ENCODE measurements at places on chromosomes 2 and 18.
A peak's percentile ranks its signal among the peaks of the same experiment; 100 is the strongest.

GRCh38 chr18:47950511-47950910, 20.1 kb upstream of the SMAD2 start:
- DNase-seq = no peak

GRCh38 chr2:159093497-159093896, 125.1 kb downstream of the TANC1 start:
- DNase-seq = peak; percentile 62

- DNase-seq = no peak
Measured at GRCh38 chr18:79973517-79973916, 9.1 kb downstream of the HSBP1L1 start.

DNA sequence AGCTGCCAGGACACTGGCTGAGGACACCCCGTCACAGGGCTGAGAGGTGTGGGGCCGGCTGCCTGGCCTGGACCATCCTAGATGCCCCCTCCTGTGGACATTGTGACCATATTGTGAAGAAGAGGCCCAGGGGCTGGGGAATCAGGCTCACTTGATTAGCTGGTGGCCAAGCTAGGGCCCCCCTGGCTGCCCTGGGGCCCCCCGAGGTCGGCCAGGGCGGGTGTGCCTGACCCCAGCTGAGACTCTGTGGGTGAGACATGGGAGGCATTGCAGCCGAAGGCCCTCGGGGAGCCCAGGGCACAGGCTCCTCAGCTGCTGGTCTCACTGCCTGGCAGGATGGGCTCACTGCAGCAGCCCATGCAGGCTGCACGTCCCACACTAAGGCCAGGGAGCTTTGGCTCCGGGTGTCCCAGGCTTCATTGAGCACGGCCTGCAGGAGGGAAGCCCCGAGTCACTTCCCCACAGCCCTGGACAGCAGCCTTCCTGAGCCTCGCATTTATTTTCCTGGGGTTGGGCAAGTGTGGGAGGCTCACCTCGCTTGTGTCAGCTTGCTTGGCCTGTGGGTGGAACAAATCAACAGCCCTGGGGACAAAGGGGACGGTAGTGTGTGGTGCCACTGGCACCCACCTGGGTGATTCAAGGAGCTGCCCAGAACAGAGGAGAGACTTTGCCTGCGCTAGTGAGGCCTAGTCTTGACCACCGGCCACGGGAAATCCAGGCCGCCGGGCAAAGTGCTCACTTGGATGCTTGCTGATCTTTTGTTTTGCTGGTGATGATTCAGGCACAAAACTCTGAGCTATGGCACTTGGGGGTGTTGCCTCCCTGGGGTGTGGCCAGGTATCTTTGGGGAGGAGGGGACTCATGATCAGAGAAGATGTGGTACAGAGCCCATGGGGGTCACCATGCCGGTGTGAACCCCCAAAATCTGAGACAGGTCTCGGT, 1.3 kb downstream of the GAL3ST2 start:
- no peak for DNase-seq

- DNase-seq = no peak
Measured at GRCh38 chr2:105674401-105674800, 70.3 kb upstream of the NCK2 start.

DNA sequence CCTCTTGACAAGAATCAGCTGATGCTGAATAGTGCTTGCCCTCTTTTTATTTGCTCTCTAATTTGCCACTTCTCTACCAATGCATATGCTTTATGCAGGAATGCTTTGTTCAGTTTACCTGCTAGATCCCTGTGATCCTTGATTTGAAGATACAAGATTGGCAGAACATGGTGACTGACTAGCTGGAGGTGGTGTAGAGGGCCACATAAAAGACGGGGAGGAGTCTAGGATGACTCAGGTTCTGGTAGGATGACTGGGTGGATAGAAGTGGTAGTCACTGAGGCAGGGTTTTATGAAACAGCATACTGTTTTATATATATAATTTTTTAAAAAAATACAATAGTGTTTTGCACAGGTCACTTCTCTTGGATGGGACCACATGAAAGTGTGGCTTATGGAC, 6.3 kb upstream of the ADGRF3 start:
- DNase-seq = no peak

GRCh38 chr2:224163566-224164307, 124.7 kb upstream of the SERPINE2 start:
- DNase-seq = no peak

DNA sequence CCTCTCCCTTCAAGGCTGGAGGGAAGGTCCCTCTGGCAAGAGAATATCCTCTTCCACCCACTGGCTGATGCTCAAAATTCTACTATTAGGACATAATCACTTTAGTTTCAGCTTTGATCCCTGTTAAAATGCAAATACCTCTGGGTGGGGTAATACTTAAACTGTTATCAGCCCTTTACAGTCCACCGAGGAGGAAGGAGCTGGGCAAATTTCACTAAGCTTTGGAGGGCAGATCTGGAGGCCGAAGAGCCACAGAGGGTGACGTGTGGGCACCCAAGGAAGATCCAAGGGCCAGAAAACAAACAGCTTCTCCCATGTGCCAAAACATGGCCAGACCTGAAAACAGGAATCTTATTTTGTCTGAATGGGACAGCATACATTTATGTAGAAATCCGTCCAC, 74.6 kb upstream of the BCL11A start:
- DNase-seq = no peak

- DNase-seq = no peak
Measured at GRCh38 chr2:204051984-204052556, 115.5 kb downstream of the ICOS start.

DNA sequence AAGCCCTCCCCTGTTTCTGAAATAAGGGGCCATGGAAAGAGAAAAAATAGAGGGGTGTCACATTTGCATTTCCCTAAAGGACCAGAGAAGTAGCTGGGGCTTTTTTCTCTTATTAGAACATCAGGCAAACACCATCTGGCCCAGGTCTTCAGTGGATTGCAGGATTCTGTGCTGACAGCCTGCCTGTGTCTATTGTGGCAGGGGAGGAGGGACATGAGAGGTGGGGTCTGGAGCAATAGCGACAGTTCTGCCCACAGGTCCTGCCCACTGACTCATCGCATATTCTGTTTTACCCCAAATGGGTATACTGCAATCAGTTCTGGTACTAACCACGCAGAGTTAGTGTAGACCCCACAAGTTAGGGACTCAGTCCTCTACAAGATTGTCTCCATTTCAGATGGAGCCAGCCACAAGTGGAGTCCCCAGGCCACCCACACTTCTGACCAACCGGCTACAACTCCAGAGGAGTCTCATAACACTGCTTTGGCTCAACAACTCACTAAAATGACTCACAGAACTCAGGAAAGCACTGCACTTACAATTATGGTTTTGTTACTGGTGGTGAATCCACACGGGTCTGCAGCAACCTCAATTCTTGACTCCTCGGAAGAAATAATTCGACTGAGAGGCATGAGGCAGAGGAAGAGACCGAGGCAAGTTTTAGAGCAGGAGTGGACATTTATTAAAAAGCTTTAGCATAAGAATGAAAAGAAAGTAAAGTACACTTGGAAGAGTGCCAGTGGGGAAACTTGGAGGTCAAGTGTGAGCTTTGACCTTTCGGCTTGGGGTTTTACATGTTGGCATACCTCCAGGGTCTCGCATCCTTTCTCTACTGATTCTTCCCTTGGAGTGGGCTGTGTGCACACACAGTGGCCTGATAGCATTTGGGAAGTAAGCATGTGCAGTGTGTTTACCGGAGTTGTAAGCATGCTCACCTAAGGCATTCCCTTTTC, 146.4 kb upstream of the SPATS2L start:
- DNase-seq = no peak

DNA sequence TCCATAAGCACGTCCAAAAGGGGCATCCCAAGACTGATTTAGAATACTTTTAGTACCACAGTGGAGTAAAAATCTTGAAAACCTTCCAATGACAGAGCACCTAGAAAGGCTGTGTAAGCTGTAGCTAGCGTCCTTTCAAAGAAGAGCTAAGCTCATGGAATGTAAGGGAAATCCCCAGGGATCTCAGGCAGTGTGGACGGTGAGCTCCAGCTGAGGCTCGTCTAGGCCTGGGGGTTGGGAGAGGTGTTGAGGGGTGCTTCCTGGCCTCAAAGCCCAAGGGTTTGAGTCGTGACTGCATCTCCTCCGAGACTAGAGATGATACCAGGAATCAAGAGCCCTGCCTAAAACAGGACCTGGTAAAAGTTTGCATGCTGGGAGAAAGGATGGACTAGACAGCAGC, 7.6 kb downstream of the CTIF start:
- DNase-seq = no peak

GRCh38 chr2:238369591-238370040, 49.3 kb downstream of the TRAF3IP1 start:
- no peak for DNase-seq

DNA sequence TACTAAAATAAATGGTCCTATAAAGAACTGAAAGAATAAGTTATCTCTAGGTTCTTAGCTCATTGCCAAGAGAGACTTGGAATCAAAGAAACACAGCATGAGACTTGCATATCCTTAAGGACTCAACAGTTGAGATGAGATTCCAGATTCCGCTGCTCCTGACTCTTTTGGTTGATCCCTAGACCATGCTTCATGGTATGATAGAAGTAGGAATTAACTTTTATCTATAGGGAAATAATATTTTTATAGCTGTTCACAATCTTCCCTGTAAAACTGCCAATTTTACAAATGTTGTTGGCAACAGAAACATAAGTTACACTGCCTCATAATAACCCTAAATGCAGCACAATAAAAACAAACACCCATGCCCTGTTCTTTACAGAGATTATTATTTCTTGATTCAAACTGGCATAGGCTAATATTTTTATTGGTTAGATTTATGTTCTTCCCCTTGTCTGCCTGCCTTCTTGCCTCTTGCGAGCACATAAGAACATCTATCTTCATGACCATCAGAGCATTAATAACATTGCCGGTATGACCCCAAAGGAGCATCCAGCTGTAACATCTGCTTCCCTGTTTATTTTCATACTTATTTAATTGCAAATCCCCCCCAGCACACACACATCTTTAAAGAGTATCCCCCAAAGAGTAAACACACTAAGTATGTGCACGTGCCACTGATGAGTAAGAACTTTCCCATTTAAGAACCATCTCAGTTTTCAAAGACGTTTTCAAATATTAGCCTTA, 735.7 kb upstream of the SLC8A1 start:
- DNase-seq = no peak

- no peak for DNase-seq
Measured at GRCh38 chr2:47935071-47935470, 28.8 kb upstream of the FBXO11 start.

DNA sequence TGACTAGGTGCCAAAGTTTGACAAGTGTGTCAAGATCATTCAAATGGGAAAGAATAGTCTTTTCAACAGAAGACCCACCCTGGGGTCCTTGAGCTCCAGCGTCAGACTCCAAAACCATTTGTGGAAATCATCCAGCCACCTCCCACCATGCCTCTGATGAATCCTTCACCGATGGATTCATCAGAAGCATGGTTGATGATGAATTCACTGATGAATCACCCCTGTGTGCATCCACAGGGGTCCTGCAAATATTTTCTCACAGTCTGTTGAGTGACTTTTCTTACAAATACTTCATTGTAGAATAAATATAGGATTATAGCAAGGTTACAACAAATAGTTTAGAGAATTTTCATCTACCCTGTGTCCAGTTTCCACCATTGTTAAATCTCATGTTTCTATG, 4.3 kb downstream of the UGT1A9 start:
- DNase-seq = no peak

DNA sequence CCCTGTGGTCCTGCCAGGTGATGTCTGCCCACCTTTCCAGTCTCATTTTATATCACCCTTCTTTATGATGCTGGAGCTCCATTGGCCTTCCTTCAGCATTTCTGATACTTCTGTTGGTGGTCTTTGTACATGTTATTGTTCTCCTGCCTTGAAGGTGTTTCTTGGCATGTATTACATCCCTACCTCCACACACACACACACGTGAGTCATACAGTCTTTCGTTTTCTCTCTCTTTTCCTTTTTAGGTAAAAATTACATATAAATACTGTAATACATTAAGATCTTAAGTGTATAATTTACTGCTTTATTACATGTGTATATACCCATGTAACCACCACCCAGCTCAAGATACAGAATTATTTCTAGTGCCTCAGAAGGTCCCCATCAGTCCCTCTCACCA, 10.2 kb upstream of the ADGRF3 start:
- DNase-seq = no peak

GRCh38 chr18:37156330-37156942, 327.5 kb downstream of the KIAA1328 start:
- no peak for DNase-seq

DNA sequence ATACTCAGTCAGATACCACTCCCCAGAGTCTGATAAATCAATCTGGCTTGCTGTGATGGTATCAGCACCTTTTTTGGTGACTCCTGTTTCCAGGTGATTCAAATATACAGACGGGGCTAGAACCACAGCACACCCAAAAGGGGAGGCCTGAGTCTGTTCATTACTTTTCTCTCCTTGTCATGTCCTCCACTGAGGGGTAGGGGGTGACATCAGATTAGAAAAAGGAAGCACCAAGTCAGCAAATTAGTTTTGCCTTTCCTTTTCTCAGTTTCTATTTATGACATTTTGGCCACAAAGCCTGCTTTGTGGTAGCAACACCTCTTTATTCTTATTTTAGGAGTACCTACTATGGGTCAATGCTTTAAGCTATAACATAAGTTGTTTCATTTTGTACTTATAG, 127.4 kb downstream of the CCDC102B start:
- DNase-seq = no peak

- DNase-seq = peak; percentile 20
Measured at GRCh38 chr2:151632993-151633565, 101.2 kb downstream of the NEB start.

DNA sequence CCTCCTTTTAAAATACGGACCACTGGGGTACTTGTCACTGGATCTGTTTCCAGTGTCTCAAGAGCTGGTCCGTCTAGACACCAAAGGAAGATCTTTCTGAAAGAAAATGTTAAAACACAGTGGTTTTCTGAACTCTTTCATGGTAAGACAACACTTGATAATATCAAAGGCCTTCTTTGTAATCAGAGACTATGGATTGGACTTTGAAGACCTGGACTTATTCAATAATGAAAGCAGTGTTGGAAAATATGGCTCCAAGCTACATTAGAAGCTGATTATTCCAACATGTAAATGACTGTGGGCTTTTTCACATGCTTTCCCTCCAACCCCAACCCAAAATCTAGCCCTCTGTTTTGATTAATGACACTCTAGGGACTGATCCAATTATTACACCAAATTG, 329.4 kb upstream of the LYPD1 start:
- DNase-seq = no peak

- DNase-seq = no peak
Measured at GRCh38 chr18:32389858-32390257, 80.8 kb downstream of the GAREM1 start.

DNA sequence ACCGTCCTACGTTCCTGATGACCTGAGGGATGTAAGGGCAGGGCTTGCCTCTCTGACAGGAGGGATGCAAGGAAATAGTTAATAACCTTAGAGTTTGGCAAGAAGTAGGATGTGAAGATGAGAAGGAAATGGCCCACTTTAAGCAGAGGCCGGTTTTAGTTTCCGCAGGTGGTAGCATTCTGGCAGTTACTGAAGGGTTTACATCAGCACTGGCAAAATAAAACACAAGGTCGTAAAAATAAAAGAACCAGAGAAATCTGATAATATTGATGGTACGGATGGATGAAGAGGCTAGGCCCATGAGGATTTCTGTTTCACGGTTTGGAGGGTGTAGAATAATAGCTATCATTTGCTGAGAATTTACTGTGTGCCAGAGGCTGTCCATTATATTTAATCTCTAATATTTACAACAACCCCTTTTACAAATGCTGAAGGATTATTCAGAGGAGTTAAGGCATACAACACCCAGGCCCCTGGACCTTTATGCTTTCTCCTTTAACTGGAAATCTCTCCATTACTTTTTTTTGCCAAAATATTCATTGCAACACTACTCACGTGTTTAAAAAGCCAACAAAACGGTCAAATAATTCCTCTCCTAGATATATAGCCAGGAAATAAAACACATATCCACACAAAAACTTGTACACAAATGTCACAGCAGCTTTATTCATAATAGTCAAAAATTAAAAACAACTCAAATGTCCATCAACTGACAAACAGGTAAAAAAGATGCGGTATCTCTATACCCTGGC, 28.5 kb downstream of the DAPL1 start:
- DNase-seq = no peak
